Endothelial cell of umbilical vein (primary cell): ENCODE measurements at places on chromosomes 3 and 15.

GRCh38 chr3:146404436-146404835 is 64.9 kb downstream of the PLSCR2 start:
- H3K4me3 ChIP-seq = no peak overlapping the region
- no peaks in the 10 kb centered on the region for H3K4me1 ChIP-seq
- no peak overlapping the region for H3K27ac ChIP-seq
- no peaks in the 10 kb centered on the region for H3K36me3 ChIP-seq
- no peaks in the 10 kb centered on the region for H3K27me3 ChIP-seq

GRCh38 chr3:16249336-16249735 is 15.4 kb downstream of the DPH3 start:
- H3K4me1 ChIP-seq = peaks cover 4% of the 10 kb centered on the region
- H3K4me3 ChIP-seq = no peak overlapping the region
- no peaks in the 10 kb centered on the region for H3K36me3 ChIP-seq
- peak; percentile 19 for DNase-seq

DNA sequence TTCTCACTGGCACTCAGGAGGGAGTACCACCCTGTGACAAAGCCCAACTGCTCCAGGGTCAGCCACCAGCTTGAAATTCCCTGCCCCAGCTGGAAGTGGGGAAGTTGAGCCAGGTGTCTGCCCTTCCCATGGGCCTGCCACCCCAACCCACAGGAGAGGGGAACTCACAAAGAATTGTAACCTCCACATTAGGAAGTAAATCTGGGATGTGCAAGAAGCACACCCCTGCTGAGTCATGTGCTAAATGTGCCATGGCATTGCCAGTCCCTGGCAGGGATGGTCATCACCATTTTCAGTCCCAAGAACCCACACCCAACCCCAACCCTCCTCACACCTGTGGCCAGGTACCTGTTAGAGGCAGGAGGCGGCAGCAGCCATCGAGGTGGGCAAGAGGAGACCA is 165.2 kb upstream of the THBS1 start:
- no peaks in the 10 kb centered on the region for H3K27me3 ChIP-seq
- H3K27ac ChIP-seq = no peak overlapping the region
- DNase-seq = no peak
- no peak overlapping the region for H3K4me3 ChIP-seq

GRCh38 chr3:77648214-77648613 is 608.3 kb downstream of the ROBO2 start:
- no peaks in the 10 kb centered on the region for H3K36me3 ChIP-seq
- H3K4me3 ChIP-seq = no peak overlapping the region
- DNase-seq = no peak
- no peaks in the 10 kb centered on the region for H3K4me1 ChIP-seq
- H3K27me3 ChIP-seq = no peaks in the 10 kb centered on the region
- H3K27ac ChIP-seq = no peak overlapping the region

DNA sequence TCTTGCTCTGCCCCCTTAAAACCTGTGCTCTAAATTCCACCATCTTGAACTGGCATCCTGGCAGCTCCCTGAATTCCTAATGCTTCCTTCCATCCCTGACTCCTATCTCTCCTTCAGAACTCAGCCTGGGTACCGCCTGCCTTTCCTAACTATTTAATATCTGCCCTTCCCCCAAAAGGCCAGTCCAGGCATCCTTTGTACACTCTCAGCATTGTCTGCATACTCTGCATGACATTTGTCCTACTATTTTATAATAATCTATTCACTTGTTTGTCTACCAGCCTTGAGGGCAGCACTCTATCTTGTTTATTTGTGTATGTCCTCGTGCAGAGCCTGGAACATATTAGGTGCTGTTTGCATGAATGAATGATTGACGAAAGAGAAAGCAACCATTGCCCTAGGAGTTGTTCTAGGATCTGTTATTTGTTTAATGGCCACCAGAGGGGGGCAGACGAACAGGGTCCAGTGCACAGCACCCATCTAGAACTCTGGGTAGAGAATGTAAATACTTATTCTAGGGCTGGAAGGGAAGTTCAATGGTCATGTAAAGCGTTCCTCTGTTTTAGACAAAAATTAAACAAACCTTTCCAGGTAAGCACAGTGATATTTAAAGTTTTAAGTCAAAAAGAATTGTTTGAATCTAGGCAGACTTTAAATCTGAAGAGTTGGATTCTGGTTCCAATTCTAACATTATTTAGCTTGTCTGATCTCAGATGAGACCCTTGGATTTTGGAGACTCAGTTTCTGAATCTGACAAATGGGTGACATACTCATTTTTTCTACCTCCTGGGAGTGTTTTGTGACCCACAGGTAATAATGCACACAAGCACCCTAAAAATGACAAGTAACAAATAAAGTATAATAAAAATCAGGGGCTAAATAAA is 125.8 kb upstream of the GALNT15 start:
- H3K4me3 ChIP-seq = peak overlapping the region; percentile 35
- H3K4me1 ChIP-seq = peaks cover 18% of the 10 kb centered on the region
- H3K36me3 ChIP-seq = no peaks in the 10 kb centered on the region
- DNase-seq = peak; percentile 75
- H3K27ac ChIP-seq = no peak overlapping the region
- no peaks in the 10 kb centered on the region for H3K27me3 ChIP-seq

GRCh38 chr3:112579697-112580096 is 17.9 kb downstream of the SLC35A5 start:
- no peaks in the 10 kb centered on the region for H3K4me1 ChIP-seq
- no peak overlapping the region for H3K4me3 ChIP-seq
- peak overlapping the region; percentile 5 for H3K27ac ChIP-seq

- peaks cover 30% of the 10 kb centered on the region for H3K4me1 ChIP-seq
- no peak overlapping the region for H3K27ac ChIP-seq
- no peak overlapping the region for H3K4me3 ChIP-seq
- no peaks in the 10 kb centered on the region for H3K27me3 ChIP-seq
- H3K36me3 ChIP-seq = peaks cover 3% of the 10 kb centered on the region
Observed at GRCh38 chr15:85604194-85604593, 190.5 kb downstream of the KLHL25 start.

- no peak for DNase-seq
- no peak overlapping the region for H3K27ac ChIP-seq
- no peaks in the 10 kb centered on the region for H3K36me3 ChIP-seq
- no peaks in the 10 kb centered on the region for H3K4me1 ChIP-seq
- H3K27me3 ChIP-seq = peaks cover 2% of the 10 kb centered on the region
- no peak overlapping the region for H3K4me3 ChIP-seq
Observed at GRCh38 chr15:77002954-77003912, 8.3 kb downstream of the PSTPIP1 start.

DNA sequence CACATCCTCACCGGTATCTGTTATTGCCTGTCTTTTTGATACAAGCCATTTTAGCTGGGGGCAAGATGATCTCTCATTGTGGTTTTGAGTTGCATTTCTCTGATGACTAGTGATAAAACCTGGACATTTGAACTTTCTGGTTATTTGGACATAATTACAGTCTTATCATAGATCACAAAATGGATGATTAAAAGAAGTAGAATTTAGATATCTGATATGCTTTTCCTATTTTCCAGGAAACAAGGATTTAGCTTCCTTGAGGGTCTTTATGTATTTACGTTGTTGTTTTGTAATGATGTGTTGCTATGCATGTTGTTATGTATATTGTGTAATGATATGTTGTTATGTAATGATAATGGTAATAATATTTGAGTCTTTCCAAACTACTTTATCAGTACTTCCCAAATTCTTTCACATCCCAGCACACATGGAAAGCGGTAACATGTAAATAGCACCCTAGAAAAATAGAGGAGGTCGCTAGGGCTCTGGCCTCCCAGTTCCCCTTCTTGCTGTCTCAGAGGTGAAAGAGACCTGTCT is 53.8 kb downstream of the GJD2 start:
- peaks cover 7% of the 10 kb centered on the region for H3K4me1 ChIP-seq
- H3K27me3 ChIP-seq = no peaks in the 10 kb centered on the region
- DNase-seq = no peak
- no peak overlapping the region for H3K4me3 ChIP-seq
- H3K27ac ChIP-seq = no peak overlapping the region

GRCh38 chr3:23240171-23240785 is 37.2 kb downstream of the UBE2E2 start:
- DNase-seq = no peak
- H3K4me3 ChIP-seq = no peak overlapping the region
- H3K36me3 ChIP-seq = no peaks in the 10 kb centered on the region
- H3K27me3 ChIP-seq = no peaks in the 10 kb centered on the region

GRCh38 chr15:49041426-49041825 is 4.8 kb downstream of the SECISBP2L start:
- DNase-seq = no peak
- no peaks in the 10 kb centered on the region for H3K36me3 ChIP-seq
- H3K4me3 ChIP-seq = no peak overlapping the region
- peaks cover 14% of the 10 kb centered on the region for H3K4me1 ChIP-seq

GRCh38 chr3:150346981-150347863 is 60.9 kb upstream of the TSC22D2 start:
- H3K27me3 ChIP-seq = no peaks in the 10 kb centered on the region
- H3K36me3 ChIP-seq = no peaks in the 10 kb centered on the region
- H3K4me3 ChIP-seq = no peak overlapping the region
- H3K4me1 ChIP-seq = peaks cover 30% of the 10 kb centered on the region
- DNase-seq = no peak

DNA sequence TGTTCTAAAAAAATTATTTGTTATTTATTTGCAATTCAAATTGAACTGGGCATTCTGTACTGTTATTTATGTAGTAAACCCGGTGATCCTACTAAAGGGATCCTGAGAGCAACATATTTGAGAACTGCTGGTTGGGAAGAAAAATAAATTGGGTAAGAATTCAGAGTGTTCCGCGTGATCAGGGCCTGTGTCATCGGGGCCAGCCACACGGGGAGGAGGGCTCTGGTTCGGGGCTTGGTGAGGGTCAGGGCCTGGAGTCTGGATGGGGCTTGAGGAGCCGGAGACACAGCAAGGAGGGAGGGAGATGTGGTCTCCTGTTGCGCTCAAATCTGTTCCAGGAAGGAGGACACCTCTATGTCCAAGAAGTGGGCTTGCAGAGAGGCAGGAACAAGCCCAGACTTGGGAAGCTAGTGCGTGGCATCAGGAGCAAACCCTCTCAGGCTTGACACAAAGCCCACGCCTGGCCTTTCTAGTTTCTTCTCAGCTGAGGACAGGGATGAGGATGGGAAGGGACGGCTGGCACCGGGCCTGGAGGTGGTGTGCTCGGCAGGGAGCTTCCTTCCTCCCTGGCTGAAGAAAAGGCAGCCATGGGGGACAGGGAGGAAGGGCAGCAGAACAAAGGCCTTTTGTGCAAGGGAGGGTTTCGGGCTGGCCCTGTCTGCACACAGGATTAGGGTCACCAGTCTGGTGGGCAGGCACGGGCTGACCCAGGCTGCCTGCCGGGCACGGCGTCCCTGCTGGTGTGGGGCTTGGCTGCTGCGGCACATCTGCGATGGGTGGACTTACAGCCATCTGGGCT is 22.9 kb upstream of the FBLN2 start:
- no peak for DNase-seq
- H3K36me3 ChIP-seq = no peaks in the 10 kb centered on the region
- no peaks in the 10 kb centered on the region for H3K4me1 ChIP-seq
- no peak overlapping the region for H3K4me3 ChIP-seq

- no peak overlapping the region for H3K4me3 ChIP-seq
- H3K4me1 ChIP-seq = no peaks in the 10 kb centered on the region
- no peak for DNase-seq
- H3K27ac ChIP-seq = no peak overlapping the region
Observed at GRCh38 chr15:32007355-32007960, 22.9 kb upstream of the CHRNA7 start.

DNA sequence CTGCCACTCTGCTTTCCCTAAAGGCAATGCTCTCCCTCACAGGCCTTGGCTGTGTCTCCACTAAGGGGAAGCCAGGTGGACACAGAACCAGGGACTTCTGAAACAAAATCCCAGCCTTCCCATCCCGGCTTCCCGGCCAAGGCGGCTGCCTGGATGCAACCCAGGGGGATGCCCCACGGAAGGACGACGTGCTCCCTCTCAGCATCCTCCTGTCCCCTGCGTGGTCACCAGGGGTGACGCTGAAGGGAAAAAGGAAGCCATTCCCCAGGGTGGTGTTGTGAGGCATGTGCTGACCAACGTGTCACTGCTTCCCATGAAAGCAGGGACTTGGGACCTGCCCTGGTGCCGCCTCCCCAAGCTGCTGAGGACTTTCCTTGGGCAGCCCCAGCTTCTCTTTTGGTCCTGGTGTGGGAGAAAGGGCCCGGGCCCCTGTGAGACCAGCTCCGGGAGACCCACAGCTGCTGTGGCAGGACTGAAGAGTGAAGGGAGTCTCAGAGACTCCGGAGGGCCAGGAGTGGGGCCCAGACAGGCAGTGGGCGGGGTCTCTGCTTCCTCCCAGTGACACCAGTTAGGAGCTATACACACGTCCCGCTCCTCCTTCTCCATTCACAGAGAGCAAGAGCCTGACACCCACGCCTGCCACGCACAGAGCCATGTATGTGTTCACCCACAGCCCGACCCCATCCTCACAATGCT is 139.2 kb downstream of the NUP210 start:
- no peak overlapping the region for H3K4me3 ChIP-seq
- H3K27ac ChIP-seq = no peak overlapping the region
- no peaks in the 10 kb centered on the region for H3K4me1 ChIP-seq
- DNase-seq = no peak
- peaks cover 19% of the 10 kb centered on the region for H3K27me3 ChIP-seq

GRCh38 chr3:47022641-47023071 is 43.2 kb downstream of the NBEAL2 start:
- peak; percentile 18 for DNase-seq
- peaks cover 17% of the 10 kb centered on the region for H3K36me3 ChIP-seq
- no peak overlapping the region for H3K4me3 ChIP-seq
- no peak overlapping the region for H3K27ac ChIP-seq

- DNase-seq = peak; percentile 95
- H3K27ac ChIP-seq = peak overlapping the region; percentile 74
- no peak overlapping the region for H3K4me3 ChIP-seq
- H3K36me3 ChIP-seq = no peaks in the 10 kb centered on the region
- H3K4me1 ChIP-seq = peaks cover 18% of the 10 kb centered on the region
Observed at GRCh38 chr15:68543165-68544008, 35.4 kb upstream of the CORO2B start.

DNA sequence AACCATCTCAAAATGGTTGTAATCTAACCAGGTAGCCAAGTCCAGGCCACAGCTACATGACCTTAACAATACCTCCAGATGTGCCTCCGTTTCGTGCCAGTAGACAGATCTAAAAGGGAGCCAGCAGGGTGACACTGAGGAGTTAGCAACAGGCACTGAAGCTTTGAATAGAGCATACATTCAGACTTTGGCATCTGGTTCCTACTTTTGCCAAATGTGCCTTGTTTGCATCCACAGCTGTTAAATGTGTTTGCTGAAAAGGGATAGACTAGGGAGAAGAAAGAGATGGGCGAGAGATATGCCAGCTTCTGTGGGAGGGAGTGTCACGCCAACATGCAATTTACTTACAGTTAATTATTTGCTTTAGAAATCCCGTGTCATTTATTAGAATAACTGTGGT is 1433.9 kb upstream of the CADM2 start:
- no peaks in the 10 kb centered on the region for H3K27me3 ChIP-seq
- H3K27ac ChIP-seq = no peak overlapping the region
- no peaks in the 10 kb centered on the region for H3K4me1 ChIP-seq

DNA sequence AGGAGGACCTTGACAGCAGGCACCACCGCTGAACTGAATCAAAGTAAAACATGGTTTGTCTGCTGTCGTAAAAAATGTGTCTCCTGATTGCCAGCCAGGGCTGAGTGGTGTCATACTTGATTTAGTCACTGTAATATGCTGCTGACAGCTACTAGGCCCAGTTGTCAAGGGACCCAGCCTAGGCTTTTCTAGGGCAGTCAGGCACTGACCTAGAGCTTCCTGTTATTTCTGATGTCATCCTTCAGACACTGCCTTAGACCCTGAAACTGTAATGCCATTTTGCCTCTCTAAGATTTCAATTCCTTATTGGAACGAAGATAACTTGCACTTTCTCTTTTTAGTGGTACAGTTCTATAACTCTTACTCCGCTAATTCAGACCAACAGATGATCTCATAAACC is 2.6 kb upstream of the MRPL3 start:
- peaks cover 32% of the 10 kb centered on the region for H3K4me1 ChIP-seq
- no peak overlapping the region for H3K4me3 ChIP-seq
- H3K36me3 ChIP-seq = no peaks in the 10 kb centered on the region
- H3K27me3 ChIP-seq = no peaks in the 10 kb centered on the region
- no peak for DNase-seq
